ENCODE measurements at places on chromosomes 11 and 22. TPM values are rescaled to one million over a fixed set of nuclear protein-coding genes. Genes with fewer than 3 reads are reported as not detected.

GRCh38 chr11:9568161-9568853, 5.2 kb upstream of the WEE1 start:
- peaks cover 21% of the 10 kb centered on the region for H3K4me1 ChIP-seq
- H3K4me3 ChIP-seq, result no peak overlapping the region
- DNase-seq, result no peak
- H3K27ac ChIP-seq, result peak overlapping the region; percentile 60
- no peaks in the 10 kb centered on the region for H3K27me3 ChIP-seq

DNA sequence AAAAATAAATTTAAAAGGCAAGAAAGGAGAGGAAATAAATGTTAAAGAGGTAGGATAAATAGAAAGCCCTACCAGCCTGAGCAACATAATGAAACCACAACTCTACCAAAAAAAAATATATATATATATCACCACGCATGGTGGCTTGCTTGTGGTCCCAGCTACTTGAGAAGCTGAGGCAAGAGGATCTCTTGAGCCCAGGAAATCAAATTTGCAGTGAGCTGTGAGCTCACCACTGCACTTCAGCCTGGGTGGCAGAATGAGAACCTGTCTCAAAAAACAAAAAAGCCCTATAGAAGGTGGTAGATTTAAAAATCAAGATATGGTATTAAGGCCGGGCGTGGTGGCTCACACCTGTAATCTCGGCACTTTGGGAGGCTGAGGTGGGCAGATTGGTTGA, 10.5 kb downstream of the NUCB2 start:
- H3K36me3 ChIP-seq, result no peaks in the 10 kb centered on the region
- H3K27ac ChIP-seq, result no peak overlapping the region
- no peak overlapping the region for H3K4me3 ChIP-seq
- H3K27me3 ChIP-seq, result no peaks in the 10 kb centered on the region
- DNase-seq, result no peak

Gene TBX1
- not detected for polyA plus RNA-seq

DNA sequence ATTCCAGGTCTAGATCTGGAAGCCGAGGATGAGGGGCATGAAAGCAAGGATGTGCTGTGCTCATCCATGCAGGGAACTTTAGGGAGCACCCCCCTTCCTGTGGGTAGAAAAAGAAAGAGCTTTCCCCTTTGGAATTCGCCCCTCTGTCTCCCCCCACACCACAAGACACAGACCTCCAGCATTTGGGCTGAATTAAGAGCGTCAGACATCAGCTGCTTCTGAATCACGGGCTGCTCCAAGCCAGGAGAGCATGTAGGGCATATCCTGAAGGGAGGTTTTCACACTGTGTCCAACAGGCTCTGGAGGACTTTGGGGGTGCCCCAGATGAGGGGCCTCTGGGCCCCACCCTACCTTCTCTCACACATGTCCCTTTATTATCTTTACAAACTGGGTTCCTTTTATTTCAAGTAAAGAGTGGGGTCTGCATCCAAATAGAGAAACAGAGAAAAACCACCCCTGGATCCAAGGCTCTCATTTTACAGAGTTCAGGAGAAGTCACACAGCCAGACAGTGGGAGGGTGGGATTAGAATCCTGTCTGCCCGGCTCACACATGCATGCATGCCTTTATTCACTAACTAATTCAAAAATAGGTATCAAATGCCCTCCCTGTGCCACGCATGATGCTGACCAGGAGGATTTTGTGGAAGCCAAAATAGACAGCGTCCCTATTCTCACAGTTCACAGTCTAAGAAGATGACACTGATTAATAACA, 52.8 kb downstream of the LRRC32 start:
- no peaks in the 10 kb centered on the region for H3K4me1 ChIP-seq
- DNase-seq, result no peak
- H3K36me3 ChIP-seq, result no peaks in the 10 kb centered on the region
- H3K27me3 ChIP-seq, result no peaks in the 10 kb centered on the region

GRCh38 chr22:37630839-37631435, 8.5 kb upstream of the SH3BP1 start:
- H3K4me1 ChIP-seq, result peaks cover 83% of the 10 kb centered on the region
- no peak for DNase-seq
- no peaks in the 10 kb centered on the region for H3K27me3 ChIP-seq

DNA sequence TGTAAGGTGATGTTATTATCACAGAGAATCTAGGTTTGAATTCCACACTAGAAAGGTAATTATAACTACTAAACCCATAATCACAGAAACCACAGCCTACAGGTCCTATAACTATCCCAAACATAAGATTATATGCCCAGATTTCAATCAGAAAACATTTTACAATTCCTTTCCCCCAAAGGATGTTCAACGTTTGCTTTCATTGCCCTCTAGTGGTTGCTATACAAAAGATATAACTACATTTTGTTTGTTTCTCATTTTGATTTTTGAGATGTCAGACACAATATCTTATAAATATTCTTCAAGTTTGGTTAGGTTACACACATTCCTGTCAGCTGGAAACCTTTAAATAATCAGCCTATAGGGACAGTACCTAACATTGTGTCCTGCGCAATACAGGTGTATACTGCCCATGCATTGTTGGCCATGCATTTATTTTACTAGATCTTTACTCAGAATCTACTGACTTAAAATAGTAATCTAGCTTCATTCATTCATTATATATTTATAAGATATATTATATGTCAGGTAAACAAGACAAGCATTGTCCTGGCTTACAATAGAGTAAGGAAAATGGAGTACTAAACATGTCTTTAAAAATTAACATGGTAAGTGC, 530.5 kb upstream of the CCDC90B start:
- no peaks in the 10 kb centered on the region for H3K36me3 ChIP-seq
- no peak for DNase-seq
- H3K4me3 ChIP-seq, result no peak overlapping the region
- H3K27ac ChIP-seq, result no peak overlapping the region

Gene PLEKHA7
- polyA plus RNA-seq, result 0.49 TPM

GRCh38 chr11:67010296-67010905, 12.5 kb upstream of the SYT12 start:
- no peak for DNase-seq
- no peak overlapping the region for H3K4me3 ChIP-seq
- no peaks in the 10 kb centered on the region for H3K27me3 ChIP-seq
- no peaks in the 10 kb centered on the region for H3K4me1 ChIP-seq
- no peak overlapping the region for H3K27ac ChIP-seq

GRCh38 chr22:30402028-30402765, 5.4 kb downstream of the SEC14L2 start:
- H3K36me3 ChIP-seq, result no peaks in the 10 kb centered on the region
- H3K27ac ChIP-seq, result no peak overlapping the region

- H3K36me3 ChIP-seq, result no peaks in the 10 kb centered on the region
- no peaks in the 10 kb centered on the region for H3K27me3 ChIP-seq
- no peak for DNase-seq
Observed at GRCh38 chr11:98003606-98004371, 1017.0 kb upstream of the CNTN5 start.

Gene KCNJ1
- polyA plus RNA-seq, result not detected

Gene NXPE4
- polyA plus RNA-seq, result not detected

- H3K4me1 ChIP-seq, result peaks cover 8% of the 10 kb centered on the region
- no peak overlapping the region for H3K27ac ChIP-seq
- no peaks in the 10 kb centered on the region for H3K27me3 ChIP-seq
- H3K36me3 ChIP-seq, result no peaks in the 10 kb centered on the region
- DNase-seq, result no peak
Observed at GRCh38 chr22:40709752-40710413, 30.6 kb downstream of the MCHR1 start.

GRCh38 chr11:76997512-76997911, 36.7 kb upstream of the B3GNT6 start:
- no peak overlapping the region for H3K4me3 ChIP-seq
- H3K4me1 ChIP-seq, result no peaks in the 10 kb centered on the region
- H3K27me3 ChIP-seq, result no peaks in the 10 kb centered on the region
- no peak overlapping the region for H3K27ac ChIP-seq
- no peak for DNase-seq
- H3K36me3 ChIP-seq, result no peaks in the 10 kb centered on the region

DNA sequence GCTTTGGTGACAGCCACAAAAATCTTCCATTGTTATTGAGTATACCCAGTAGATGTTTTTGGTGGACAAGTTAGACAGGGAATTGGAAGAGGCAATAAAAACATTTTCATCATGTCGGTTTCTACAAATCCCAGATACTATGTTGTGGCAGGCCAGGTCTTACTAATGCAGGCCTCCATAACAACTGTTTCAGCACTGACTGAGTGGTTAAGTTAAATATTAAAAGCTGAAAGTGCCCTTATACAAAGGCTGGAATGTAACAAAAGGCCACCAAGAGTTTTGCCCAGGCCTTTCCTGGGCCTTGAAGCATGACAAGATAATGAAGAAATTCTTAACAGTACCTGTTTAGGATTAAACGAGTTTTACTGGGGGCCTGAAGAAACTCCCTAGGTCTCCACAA, 29.3 kb downstream of the DMC1 start:
- H3K4me1 ChIP-seq, result no peaks in the 10 kb centered on the region
- H3K27me3 ChIP-seq, result no peaks in the 10 kb centered on the region
- H3K4me3 ChIP-seq, result no peak overlapping the region

DNA sequence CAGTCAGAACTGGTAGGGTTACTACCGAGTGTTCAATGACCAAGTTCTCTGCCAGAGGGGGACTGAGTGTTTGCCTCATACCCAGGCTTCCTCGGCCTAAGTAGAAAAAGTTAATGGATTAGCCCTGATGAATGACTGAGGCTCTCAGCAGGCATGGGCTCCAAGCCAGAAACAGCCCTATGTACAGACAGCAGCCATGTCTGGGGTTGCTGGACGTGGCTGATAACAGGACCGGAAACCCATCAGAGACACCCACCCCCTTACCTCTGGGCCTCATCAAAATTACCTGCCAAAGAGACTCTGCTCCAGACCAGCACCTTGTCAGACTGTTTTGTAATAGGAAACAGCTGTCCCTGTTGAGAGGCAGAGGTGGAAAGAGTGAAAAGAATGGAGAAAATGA, 351.4 kb downstream of the ETS1 start:
- no peaks in the 10 kb centered on the region for H3K36me3 ChIP-seq
- H3K4me1 ChIP-seq, result no peaks in the 10 kb centered on the region
- no peak for DNase-seq
- no peak overlapping the region for H3K27ac ChIP-seq
- no peak overlapping the region for H3K4me3 ChIP-seq

DNA sequence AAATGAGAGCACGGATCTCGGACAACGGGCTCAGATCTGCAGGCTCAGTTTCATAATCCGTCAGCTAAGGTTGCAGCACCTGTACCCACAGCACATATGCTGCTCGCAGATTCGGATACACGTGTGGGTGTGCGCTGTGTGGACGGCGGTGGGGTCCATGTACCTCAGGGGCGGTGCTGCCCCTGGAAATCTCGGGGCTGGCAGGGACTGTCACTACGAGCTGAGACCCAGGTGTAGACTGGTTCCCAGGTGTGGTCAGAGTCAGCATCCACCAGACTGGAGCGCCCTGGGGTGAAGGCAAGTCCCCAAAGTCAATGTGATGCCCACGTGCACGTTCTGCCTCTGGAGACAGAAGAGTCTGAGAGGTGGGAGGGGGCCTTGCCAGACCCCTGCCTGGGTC, 989.3 kb downstream of the BRD1 start:
- no peaks in the 10 kb centered on the region for H3K36me3 ChIP-seq
- no peaks in the 10 kb centered on the region for H3K27me3 ChIP-seq
- DNase-seq, result no peak
- H3K4me3 ChIP-seq, result no peak overlapping the region
- H3K4me1 ChIP-seq, result no peaks in the 10 kb centered on the region
- H3K27ac ChIP-seq, result no peak overlapping the region

Gene OR5B21
- not detected for polyA plus RNA-seq

Gene TEAD1
- not detected for polyA plus RNA-seq

- H3K36me3 ChIP-seq, result no peaks in the 10 kb centered on the region
- no peak for DNase-seq
- no peak overlapping the region for H3K27ac ChIP-seq
Observed at GRCh38 chr11:30585892-30586250, 282 bp downstream of the MPPED2 start.

DNA sequence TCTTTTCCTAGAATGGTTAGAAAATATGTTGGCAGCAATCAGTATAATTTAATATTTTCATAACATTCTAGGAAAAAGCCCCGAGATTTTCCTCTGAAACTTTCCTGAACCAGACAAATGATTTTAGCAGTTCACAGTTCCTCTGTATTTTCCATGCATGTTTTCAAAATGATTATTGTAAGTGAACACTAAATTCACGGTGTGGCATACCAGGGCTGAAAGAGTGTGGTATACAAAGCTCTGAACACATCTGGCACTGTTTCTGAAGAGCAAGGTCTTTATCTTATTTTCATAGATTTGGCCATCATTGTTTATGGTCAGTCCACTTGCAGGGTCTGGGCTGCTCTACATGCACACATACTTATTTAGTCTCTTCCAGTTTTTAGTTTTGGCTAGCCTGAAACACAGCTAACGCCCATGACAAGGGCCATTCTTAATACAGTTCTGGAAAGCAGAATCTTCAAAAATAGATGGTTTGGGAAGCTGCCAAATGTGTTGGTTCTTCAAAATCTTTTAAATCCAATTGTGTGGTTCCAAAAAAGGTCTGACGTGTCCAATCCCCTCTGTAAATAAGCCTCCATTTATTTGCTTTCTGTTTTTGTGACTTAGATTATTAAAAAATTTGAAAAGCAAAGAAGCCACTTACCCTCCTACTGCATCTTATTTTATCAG, 7.9 kb upstream of the GAB2 start:
- no peaks in the 10 kb centered on the region for H3K27me3 ChIP-seq
- H3K27ac ChIP-seq, result no peak overlapping the region
- no peaks in the 10 kb centered on the region for H3K36me3 ChIP-seq
- peaks cover 3% of the 10 kb centered on the region for H3K4me1 ChIP-seq

Gene LRP4
- polyA plus RNA-seq, result not detected

Gene FAM180B
- polyA plus RNA-seq, result not detected

- no peaks in the 10 kb centered on the region for H3K4me1 ChIP-seq
- no peaks in the 10 kb centered on the region for H3K27me3 ChIP-seq
- peaks cover 57% of the 10 kb centered on the region for H3K36me3 ChIP-seq
- H3K27ac ChIP-seq, result no peak overlapping the region
- no peak overlapping the region for H3K4me3 ChIP-seq
Observed at GRCh38 chr11:12243486-12243885, 133.1 kb downstream of the MICAL2 start.

GRCh38 chr11:36389811-36390210, 93.7 kb downstream of the PRR5L start:
- no peak overlapping the region for H3K4me3 ChIP-seq
- no peaks in the 10 kb centered on the region for H3K4me1 ChIP-seq
- no peaks in the 10 kb centered on the region for H3K27me3 ChIP-seq
- H3K27ac ChIP-seq, result no peak overlapping the region
- no peak for DNase-seq
- no peaks in the 10 kb centered on the region for H3K36me3 ChIP-seq
